Fibroblast of skin of left quadriceps (primary cell): ENCODE measurements at places on chromosomes 2 and 18.
A peak's percentile ranks its signal among the peaks of the same experiment; 100 is the strongest.

- DNase-seq: no peak
Observed at GRCh38 chr2:135664623-135665068, 77.0 kb upstream of the UBXN4 start.

DNA sequence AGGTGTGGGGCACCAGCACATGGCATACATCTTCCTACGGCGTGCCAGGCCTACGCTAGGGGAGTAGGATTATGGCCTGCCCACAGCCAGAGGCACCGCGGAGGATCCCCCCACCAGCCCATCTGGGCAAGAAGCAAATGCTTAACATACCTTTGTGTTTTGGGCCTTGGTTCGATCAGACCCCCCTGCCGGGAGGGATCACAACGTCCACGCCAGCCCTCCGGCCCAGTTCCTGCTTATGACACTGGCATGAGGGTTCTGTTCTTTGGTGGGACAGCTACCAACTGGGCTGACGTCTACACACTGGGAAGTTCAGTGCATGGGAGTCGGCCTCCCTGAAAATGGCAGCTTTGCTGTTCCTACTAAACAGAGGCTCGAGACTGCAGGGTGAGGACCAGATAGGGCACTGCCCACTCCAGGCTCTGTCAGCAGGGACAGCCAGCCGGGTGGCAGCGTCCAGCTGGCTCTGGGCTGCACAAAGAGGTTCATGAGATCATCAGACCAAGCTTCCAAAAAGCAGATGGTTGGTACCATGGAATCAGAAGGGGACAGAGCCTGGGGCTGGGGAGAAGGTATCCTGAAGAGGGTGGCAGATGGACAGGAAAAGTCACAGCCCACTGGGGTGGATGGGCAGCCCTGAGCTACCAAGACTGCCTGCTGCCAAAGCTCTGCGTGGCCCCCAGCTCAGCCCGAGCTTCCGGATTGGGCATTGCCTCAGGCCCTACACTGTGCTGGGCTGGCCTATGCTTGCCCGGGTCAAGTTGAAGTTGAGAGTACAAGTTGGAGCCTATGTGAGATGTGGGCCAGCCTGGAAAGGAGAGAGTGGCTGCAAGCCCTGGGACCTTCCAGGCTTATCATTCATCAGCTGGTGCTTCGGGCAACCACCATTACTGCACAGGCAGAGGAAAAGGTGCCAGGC, 61.7 kb upstream of the TEX51 start:
- DNase-seq: no peak

DNA sequence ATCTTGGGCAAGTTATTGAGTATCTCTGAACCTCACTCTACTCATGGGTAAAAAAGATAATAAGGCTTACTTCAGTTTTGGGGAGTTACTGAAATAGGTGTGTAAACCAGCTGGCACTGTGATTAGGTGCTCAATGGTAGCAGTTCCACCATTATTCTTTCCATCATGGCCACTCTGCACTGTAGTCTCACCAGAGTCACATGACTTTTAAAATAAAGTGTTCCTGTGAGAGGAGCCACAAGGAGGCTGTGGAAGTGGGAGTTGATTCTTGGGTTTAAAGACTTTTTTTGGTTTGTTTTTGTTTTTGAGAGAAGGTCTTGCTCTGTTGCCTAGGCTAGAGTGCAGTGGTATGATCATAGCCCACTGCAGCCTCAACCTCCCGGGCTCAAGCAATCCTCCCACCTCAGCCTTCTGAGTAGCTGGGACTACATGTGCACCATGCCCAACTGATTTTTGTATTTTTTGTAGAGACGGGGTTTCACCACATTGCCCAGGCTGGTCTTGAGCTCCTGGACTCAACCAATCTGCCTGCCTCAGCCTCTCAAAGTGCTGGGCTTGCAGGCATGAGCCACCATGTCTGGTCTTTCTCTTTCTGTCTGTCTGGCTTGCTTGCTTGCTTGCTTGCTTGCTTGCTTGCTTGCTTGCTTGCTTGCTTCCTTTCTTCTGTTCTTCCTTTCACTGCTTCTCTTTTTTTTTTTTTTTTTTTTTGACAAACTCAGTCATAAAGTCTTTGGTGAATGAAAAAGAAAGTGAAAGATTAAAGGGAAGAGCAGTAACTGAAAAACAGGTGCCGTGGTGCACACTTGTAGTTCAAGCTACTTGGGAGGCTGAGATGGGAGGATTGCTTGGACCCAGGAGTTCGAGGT, 21.2 kb upstream of the ACVR1 start:
- DNase-seq: no peak

- peak; percentile 33 for DNase-seq
Observed at GRCh38 chr2:233867993-233868532, at the start of gene MSL3B. MSL3B (minus strand) TSS chr2:233868386.

DNA sequence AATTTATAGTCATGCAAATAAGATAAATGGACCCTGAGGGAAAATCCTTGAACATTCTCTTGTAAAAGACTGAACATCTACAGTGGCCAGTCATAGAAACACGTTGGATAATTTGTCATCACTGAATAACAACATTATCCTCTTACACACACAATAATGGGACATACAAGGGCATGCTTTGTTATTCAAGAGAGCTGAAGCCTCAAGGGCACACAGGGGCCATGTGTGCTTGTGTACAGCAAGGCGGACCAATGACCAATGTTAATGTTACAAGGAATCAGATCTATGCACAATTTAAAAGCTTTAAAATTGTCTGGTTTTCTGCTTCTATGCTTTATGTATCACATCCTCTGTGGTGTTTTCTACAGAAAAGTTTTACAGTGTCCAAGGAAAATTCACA, 23.7 kb downstream of the COL6A3 start:
- DNase-seq: no peak

DNA sequence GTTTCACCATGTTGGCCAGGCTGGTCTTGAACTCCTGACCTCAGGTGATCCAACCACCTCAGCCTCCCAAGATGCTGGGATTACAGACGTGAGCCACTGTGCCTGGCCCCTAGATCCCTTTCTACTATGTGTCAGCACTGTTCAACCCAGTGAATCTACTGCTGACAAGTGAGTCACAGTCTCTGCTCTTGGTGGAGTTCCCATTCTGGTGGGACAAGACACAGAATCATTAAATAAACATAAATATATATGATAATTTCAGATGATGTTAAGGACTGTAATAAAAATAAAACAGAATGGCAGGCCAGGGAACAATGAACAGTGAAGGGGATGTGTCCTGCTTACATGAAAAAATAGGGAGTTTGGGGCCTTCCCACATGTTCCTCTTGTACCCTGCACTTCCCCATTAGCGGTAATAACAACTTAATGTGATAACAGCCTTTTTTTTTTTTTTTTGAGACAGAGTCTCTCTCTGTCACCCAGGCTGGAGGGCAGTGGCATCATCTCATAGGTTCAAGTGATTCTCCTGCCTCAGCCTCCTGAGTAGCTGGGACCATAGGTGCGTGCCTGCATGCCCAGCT, 112.2 kb downstream of the CPO start:
- DNase-seq: no peak

DNA sequence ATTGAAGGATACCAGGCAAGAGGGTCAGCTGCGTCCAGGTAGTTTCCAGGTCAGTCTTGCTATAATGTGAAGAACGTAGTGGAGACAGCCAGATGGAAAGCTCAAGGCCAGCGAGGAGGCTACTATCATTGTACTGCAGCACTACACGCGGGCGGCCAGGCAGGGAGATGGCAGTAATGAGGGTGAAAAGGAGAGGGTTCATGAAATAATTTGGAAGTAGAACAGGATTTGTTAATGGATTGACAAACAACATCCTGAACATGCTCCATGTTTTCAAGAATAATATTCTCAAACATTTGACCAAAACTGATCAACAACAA, 17.1 kb downstream of the SPIRE1 start:
- DNase-seq: no peak

DNA sequence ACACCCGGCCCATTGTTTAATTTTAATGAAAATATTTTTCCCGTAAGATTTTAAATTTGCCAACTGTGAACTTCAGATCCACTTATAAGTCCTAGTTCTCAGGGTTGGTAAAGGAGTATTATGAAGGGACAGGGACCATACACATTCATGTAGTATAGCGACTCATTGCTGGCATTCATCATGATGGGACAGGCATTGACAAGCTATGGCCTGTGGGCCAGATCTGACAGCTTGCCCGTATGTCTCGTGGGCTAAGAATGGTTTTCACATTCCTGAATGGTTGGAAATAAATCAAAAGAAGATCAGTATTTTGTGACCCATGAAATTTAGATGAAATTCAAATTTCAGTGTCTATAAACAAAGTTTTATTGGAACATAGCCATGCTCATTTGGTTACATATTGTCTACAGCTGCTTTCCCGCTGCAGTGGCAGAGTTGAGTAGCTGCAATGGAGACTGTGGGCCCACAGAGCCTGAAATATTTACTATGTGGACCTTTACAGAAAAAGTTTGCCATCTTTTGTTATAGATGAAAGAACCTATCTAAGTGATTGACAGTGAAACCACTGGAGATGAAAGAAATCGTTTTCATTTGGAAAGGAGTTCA, 4.1 kb downstream of the RAPGEF4 start:
- DNase-seq: no peak

DNA sequence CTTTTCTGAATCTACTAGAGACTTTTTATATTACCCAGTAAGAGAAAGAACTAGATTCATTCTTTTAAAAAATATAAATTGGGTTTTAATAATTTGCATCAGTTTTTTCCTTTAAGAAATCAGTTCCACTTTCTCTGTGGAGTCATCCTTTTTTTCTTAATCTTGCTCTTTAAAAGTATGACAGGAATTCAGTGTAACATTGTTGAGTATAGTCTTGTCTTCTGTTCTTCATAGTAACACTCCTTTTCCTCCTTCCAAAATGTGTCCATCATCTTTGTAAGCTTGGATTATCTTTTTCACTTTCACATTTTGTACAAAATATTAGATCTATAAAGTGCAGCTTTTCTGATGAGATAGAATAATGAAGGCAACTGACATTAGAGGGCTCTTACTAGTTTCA, 135.4 kb downstream of the HAUS1 start:
- no peak for DNase-seq

DNA sequence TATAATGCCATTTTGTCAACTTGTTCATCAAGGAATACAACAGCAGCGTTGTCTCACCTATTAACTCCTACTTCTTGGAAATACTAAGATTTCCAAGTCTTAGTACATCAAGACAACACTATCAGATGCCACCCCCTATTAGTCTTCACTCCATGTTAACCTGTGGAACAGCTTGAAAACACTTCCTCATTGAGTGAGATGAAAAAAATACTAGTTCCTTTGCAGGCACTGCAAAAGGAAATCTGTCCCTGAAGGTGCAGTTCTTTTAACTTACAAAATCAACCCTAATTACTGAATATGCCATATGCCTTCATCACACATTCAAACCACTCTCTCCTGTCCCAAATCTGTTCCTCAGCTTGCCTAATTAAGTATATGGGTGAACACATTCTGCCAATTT, 4.0 kb downstream of the CWC22 start:
- DNase-seq: no peak

DNA sequence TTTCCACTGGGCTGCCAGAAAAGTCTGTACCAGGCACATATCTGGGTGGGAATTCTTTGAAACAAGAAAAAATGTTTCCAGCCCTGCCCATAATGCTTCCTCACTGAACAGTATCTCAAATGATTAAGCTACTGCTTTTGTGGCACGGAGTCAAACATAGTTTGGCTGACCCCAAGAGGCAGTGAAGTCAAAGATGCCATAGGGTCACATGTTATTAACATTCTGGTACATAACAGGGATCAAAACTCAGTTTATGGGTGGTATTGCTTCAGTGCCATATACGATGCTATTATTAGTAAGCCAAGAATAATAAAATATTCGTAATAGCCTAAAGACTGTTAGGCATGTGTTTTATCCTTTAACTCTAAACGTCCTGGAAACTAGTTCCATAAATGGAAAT, 112.4 kb downstream of the FEZ2 start:
- peak; percentile 90 for DNase-seq

GRCh38 chr2:114316532-114317300, 125.7 kb upstream of the DPP10 start:
- DNase-seq: no peak

DNA sequence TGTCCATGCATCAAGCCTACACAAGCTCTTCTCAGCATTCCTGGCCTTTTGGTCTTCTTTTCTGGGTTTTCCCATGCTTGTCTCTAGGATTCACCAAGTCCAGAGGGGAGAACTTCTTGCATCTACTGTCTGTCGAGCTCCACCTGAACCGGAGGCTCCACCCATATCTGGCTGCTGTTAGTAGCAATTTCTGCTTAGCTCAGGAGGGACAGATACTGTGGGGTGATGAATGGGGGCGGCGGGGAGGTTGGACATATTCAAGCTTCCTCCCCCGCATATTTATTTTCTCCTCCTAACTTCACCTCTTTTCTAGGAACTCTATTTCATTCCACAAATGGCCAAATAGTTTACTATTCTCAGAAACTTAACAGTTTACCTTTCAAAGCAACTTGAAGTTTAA, 163.5 kb downstream of the PTH2R start:
- no peak for DNase-seq

GRCh38 chr18:74702950-74703349, 105.3 kb downstream of the ZNF407 start:
- DNase-seq: no peak

DNA sequence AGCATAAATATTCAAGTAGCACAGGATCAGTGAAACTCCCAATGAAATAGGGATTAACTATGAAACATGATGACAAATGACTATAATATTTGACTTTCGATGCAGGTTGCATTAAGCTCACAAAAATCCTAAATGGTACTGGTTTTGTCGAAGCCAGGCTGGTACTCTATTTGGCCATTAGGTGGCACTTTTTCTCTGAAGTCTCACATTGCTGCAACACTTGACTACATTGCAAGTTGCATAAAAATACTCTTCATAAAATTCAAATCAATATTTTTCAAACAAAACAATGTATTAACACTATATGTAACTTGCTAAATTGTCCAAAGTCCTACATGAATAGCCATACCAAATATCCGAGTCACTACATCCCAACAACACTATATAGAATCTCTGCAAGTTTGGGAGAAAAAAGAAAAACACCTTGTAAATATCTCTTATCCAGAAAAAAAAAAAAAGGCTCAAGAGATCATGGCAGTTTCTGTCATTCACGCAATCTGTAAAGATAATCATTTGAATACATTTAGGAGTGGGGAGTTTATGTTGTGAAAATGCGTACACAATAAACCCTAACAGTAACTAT, 9.5 kb downstream of the RTTN start:
- DNase-seq: peak; percentile 22

DNA sequence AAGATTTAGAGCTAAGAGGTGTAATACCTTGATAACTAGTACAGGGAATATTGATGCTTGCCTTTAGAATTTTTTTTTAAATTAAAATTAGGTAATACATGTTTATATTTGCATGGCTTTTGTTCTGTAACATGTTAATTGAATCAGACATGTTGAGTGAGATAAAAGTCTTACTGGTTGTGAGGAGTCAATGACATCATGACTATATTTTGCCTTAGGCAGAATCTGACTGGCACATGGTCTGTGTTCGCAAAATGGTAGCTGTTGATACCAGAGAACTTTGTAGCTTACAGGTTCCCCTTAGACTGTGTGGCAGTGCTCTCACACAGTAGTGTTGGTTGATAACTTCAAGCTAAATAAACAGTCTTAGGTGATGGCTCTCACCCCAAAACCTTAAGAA, 199.7 kb downstream of the PTPRM start:
- no peak for DNase-seq
